ENCODE measurements at places on chromosomes 4 and X.

DNA sequence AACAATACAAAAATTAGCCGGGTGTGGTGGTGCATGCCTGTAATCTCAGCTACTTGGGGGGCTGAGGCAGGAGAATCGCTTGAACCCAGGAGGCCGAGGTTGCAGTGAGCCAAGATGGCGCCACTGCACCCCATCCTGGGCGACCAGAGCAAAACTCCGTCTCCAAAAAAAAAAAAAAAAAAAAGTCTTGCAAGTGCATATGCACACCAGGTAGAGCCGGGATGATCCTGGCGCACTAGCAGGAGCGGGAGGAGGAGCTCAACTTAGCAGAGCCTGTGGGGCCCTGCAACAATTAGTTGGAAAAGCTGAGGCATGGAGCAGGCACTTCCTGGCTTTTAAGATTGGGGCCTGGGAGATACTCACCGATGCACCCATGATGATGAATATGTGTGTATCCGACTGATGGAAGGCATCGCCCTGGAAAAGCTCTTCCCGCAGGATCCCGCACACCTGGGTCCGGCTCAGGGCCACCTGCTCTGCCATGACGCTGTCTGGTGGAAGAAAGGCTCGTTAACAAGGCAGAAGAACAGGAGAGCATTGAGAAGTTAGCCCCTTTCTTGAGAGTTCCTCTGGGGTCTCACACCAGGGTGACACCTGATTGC is 872 bp downstream of the G6PD start:
- DNase-seq = no peak

DNA sequence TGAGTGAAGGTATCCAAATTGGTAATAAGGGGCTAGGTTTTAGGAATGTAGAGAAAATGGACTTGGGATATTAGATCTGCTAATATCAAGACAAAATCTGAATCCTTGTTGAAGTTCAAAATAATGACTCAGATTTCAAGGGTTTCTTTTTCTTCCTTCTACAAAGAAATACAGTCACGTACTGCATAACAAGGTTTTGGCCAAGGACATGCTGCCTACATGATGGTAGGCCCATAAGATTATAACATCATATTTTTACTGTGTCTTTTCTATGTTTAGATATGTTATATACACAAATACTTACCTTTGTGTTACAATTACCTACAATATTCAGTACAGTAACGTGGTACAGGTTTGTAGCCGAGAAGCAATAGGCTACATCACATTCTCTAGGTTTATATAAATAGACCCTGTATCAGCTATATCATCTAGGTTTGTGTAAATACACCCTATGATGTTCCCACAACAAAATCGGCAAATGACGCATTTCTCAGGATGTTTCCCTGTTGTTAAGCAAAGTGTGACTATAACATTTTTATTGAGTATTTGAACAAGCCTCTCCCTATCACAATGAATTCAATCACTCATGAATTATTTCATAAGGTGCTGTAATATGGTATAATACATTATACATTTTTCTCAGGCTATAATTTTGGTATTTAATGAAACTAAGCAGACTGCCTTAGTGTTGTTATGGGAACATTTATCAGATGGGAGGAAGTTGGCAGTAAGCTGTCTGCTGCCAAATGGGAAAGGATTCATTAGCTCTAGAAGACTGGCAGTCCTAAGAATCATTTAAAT is 186.3 kb downstream of the PPP3CA start:
- DNase-seq = no peak

GRCh38 chr4:137541181-137541580 is 8.9 kb upstream of the PCDH18 start:
- no peak for DNase-seq

- no peak for DNase-seq
Observed at GRCh38 chr4:77701121-77701520, 95.5 kb downstream of the CXCL13 start.

- DNase-seq = peak; percentile 28
Observed at GRCh38 chr4:8594097-8595038, 1.8 kb downstream of the CPZ start.

- DNase-seq = no peak
Observed at GRCh38 chr4:73731968-73732610, 8.3 kb upstream of the CXCL8 start.

DNA sequence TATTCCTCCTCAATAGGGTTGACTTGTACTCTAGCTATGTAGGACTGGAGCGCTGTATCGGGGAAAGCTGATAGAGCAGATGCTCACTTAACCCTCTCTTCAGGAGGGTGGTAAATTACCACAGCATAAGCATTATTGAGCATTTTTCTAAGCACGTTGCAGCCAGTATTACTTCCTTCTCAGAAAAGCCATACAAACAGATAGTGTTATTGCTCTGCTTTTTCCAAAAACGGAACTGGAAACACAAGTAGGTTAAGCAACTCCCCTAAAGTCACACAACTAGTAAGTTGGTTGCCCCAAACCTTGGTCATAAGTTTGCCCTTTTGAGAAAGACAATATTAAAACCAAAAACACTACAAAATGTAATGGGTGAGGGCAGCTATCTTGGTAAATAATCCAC is 73.9 kb downstream of the REELD1 start:
- DNase-seq = no peak

DNA sequence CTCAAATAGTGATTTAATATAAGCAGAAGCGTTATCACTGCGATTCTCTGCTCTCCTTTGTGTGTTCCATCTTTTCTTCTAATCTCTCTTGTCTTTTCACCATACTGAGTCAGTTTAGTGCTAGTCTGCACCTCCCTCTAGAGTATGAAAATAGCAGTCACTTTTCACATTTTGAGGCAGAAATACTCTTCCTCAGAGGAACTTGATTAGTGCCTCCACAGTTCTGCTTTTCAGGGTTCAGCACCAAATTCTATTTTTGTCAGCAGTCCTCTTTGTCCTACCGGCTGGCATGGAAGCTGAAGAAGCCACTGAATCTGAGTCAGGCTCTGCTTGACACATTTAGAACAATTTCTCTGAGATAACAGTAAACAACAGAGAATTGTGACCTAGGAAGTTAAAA is 49.7 kb upstream of the ANKRD17 start:
- DNase-seq = no peak

DNA sequence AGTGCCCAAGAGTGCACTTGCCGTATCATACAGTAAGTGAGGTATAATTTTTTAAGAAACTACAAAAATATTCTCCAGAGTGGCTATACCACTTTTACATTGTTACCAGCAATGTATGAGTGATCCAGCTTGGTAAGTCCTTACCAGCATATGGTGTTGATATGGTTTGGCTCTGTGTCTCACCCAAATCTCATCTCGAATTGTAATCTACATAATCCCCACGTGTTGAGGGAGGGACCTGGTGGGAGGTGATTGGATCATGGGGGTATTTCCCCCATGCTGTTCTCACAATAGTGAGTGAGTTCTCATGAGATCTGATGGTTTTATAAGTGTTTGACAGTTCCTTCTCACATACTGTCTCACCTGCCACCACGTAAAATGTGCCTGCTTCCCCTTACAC is 44.8 kb downstream of the RBMX start:
- DNase-seq = no peak

Data from AG04449 (cell line).